Mucosa of gallbladder (tissue), 1 donor: ENCODE measurements at places on chromosomes 7 and 10. TPM values are rescaled to one million over a fixed set of nuclear protein-coding genes. Genes with fewer than 3 reads are reported as not detected.

Gene URGCP
- total RNA-seq = 38.4 TPM

Gene SAMD9
- 12.8 TPM for total RNA-seq

Gene LEP
- not detected for total RNA-seq

Gene HYAL4
- total RNA-seq = not detected

Gene SEMA3A
- total RNA-seq = 19.2 TPM

Gene TRIM74
- total RNA-seq = 2.7 TPM

Gene FKBP14
- 10.9 TPM for total RNA-seq

Gene PALS2
- total RNA-seq = 250 TPM

- DNase-seq = no peak
These were observed 17.8 kb downstream of the NPSR1 start for GRCh38 chr7:34675749-34676374.

DNA sequence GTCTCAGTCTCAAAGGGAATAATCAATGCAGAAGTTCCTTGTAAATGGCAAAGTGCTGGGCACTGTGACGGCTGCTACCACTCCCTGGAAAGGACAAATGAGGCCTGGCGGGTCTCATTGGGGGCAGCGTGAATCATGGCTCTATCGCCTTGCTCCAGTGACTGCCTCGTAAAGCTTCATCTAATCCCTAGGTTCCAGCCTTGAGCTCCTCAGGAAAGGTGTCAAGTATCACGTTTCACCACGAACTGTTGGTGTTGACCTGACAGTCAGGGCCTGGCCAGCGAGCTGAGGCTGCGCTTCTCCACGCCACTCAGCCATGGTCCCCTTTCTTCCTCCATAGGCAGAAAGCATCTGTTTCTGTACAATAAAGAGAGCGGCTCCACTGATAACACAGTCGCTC lies 126.7 kb upstream of the ZNF32 start:
- DNase-seq = no peak

DNA sequence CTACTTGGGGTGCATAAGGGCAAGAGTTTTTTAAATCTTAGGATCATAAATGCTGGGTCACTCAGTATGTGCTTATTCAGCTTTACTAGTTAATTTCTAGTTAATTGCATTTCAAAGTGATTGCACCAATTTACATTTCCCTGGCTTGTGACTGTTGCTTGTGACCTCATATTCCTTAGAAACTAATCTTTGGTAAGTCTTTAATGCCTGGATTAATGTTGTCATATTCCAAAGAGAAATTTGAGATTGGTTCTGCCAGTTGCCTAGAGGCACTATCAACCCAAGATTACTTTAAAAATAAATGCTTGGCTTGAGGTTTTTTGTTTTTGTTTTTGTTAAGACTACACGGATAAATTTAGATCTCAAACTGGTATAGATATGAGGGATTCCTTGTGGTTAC lies 103.1 kb downstream of the ANK3 start:
- DNase-seq = no peak

DNA sequence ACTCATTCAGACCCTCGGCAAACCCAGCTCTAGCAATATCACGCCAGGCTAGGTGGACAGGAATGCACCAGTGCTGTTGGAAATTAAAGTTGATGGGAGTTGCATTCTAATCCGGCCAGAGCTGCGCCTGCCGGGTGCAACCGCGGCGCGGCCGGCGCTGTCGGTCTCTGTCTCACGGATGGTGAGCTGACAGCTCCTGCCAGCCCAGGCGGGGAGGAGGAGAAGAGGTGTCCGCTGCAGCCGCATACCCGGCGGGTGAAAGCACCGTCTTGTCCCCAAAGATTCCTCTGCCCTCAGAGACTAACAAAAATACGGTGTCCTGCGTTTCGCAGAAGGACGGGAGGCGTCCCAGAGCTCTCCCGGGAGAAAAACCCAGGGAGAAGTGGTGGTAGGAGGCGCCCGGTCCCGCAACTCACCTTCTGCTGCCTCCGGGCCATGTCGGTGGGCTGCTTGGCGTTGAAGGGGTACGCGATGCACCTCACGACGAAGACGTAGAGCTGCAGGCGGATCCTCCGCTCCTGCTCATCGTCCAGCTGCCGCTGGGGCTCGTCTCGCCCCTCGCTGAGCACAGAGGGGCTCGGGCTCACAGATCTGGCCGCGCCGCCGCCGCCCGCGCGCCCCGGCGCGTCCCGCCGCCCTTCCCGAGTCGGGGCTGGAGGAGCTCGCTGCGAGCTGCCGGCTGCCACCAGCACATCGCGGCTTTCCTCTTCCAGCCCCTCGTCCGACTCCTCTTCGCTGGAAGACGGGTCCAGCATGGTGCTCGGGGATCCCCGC lies 490 bp downstream of the CADPS2 start:
- peak; percentile 28 for DNase-seq

- DNase-seq = no peak
These were observed 105.2 kb downstream of the FANK1 start for GRCh38 chr10:126001576-126001975.
